ENCODE measurements at places on chromosomes 6 and 20. TPM values are rescaled to one million over a fixed set of nuclear protein-coding genes. Genes with fewer than 3 reads are reported as not detected.

DNA sequence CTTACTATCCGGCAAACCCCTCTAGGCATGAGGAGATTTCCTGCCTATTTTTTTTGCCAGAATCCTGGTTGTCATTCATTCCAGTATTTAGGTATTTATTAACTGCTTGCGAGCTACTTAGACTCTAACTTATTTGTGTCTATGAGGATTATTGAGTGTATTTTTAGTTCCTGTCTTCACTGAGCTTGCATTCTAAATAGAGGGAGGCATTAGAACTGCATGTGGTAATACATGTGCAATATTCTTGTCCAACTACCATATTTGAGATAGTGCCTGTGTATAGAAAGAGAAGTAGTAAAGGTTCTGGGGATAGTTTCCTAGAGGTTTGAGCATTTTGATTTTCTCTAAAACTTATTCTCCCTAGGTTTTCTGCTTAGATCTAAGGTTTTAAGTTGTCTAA is 308.9 kb downstream of the EYA4 start:
- H3K4me3 ChIP-seq: no peak overlapping the region
- no peak for DNase-seq
- no peaks in the 10 kb centered on the region for H3K36me3 ChIP-seq
- H3K4me1 ChIP-seq: peaks cover 48% of the 10 kb centered on the region
- H3K27me3 ChIP-seq: peaks cover 8% of the 10 kb centered on the region
- no peak overlapping the region for H3K27ac ChIP-seq

Gene SOX18
- total RNA-seq: 0.15 TPM

- peaks cover 34% of the 10 kb centered on the region for H3K4me1 ChIP-seq
- peak; percentile 76 for DNase-seq
- peak overlapping the region; percentile 88 for H3K27ac ChIP-seq
- H3K27me3 ChIP-seq: no peaks in the 10 kb centered on the region
- H3K36me3 ChIP-seq: no peaks in the 10 kb centered on the region
Observed at GRCh38 chr6:155523821-155524651, 68.4 kb upstream of the NOX3 start.

DNA sequence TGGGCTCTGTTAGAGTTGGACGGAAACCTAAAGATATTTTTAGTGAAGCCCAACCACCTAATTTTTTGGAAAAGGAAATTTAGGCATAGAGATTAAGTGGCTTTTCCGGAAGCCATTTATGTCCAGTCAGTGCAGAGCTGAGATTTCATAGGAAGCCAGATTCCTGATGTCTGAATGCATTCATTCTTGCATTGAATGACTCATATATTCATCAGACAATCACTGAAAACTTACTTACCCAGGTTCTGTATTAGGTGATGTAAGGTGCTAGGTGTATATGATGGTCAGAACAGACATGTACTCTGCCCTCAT is 4.1 kb downstream of the SH3BGRL2 start:
- no peak for DNase-seq
- peaks cover 5% of the 10 kb centered on the region for H3K4me1 ChIP-seq
- H3K36me3 ChIP-seq: no peaks in the 10 kb centered on the region
- H3K4me3 ChIP-seq: no peak overlapping the region
- peaks cover 13% of the 10 kb centered on the region for H3K27me3 ChIP-seq
- H3K27ac ChIP-seq: no peak overlapping the region

DNA sequence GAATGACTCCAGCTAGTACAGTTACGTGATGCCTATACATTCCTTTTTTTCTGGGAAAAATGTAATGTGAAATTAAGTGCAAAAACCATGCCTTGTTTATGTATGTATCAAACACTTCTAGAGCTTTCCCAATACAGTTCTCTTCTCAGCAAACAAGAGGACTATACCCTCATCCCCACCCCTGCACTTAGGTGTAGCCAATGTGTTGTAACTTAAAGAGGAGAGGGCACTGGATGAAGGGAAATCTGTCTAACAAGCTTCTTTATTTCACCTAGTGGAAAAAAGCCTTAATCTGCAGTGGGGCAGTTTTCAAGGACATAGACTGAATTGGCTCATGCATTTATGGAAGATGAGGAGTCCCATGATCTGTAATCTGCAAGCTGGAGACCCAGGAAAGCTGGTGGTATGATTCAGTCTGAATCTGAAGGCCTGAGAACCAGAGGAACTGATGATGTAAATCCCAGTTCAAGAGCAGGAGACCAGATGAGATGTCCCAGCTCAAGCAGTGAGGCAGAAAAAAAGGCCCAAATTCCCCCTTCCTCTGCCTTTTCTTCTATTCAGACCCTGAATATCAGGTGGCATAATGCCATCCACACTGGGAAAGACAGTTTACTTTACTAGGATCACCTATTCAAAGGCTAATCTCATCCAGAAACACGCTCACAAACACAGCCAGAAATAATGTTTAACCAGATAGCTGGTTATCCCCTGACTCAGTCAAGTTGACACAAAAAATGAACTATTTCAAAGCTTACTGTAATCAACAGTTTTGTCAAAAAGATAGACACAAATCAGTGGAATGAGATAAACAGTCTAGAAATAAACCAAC is 25.8 kb upstream of the SLC17A3 start:
- H3K27me3 ChIP-seq: no peaks in the 10 kb centered on the region
- no peaks in the 10 kb centered on the region for H3K36me3 ChIP-seq
- no peaks in the 10 kb centered on the region for H3K4me1 ChIP-seq

DNA sequence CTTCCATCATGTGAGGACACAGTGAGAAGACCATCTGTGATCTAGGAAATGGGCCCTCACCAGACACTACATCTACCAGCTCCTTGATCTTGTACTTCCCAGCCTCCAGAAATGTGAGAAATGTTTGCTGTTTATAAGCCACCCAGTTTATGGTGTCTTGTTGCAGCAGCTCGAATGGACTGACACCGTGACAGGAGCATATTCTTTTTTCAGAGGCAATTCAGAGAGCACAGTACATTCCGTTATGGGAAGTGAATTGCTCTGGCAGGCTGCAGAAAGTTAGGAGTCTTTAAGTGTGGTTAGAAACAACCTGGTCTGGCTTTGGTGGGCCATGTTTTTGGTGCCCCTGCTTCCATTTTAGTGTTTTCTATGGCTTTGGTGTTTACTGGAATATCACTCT is 75.1 kb downstream of the FIG4 start:
- no peak for DNase-seq
- no peaks in the 10 kb centered on the region for H3K27me3 ChIP-seq
- no peak overlapping the region for H3K4me3 ChIP-seq
- peaks cover 20% of the 10 kb centered on the region for H3K36me3 ChIP-seq
- H3K4me1 ChIP-seq: peaks cover 43% of the 10 kb centered on the region

DNA sequence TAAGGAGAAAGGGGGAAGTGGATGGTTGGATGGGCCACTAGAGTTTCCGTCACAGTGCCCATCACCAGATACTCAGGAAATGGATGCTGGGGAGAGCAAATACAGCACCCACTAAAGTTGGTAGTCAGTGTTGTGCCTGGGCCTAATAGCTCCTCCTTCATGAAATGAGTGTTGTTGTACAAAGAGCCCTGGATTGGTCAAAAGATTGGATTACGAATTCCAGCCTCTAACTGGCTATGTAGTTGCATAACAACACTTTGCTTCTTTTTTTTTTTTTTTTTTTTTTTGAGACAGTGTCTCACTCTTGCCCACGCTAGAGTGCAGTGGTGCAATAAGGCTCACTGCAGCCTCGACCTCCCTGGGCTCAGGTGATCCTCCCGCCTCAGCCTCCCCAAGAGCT is 27.4 kb downstream of the KCNG1 start:
- H3K4me3 ChIP-seq: no peak overlapping the region
- H3K27ac ChIP-seq: no peak overlapping the region
- H3K4me1 ChIP-seq: peaks cover 25% of the 10 kb centered on the region
- peak; percentile 46 for DNase-seq
- H3K27me3 ChIP-seq: peaks cover 8% of the 10 kb centered on the region
- H3K36me3 ChIP-seq: 0 out of 2 replicates have a peak, but pooled peaks cover 4% of the 10 kb centered on the region

Gene ZSCAN23
- 0.48 TPM for total RNA-seq

Gene LIN28B
- total RNA-seq: not detected

DNA sequence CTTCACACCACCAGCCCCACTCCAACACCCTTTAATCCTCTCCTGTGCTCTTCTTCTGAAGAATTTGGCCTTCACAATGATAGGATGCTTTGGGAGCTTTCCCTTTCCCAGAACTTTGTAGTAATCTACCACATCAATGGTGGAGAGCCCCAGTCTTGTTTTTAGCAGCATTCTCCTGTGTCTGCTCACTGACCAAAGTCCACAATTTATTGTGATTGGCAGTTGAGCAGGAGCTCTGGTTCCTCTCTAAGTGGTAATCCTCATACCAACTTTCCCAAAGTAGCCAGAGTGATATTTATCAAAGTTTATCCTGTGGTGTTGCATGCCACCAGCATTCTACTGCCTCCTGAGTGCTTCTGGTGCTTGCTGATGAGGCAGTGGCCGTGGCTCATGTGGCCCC is 29.0 kb upstream of the OPN5 start:
- peaks cover 2% of the 10 kb centered on the region for H3K27me3 ChIP-seq
- H3K4me3 ChIP-seq: no peak overlapping the region
- no peak for DNase-seq
- H3K4me1 ChIP-seq: no peaks in the 10 kb centered on the region

GRCh38 chr6:144724818-144725217 is 439.7 kb downstream of the UTRN start:
- no peaks in the 10 kb centered on the region for H3K27me3 ChIP-seq
- no peak for DNase-seq
- H3K4me3 ChIP-seq: no peak overlapping the region

DNA sequence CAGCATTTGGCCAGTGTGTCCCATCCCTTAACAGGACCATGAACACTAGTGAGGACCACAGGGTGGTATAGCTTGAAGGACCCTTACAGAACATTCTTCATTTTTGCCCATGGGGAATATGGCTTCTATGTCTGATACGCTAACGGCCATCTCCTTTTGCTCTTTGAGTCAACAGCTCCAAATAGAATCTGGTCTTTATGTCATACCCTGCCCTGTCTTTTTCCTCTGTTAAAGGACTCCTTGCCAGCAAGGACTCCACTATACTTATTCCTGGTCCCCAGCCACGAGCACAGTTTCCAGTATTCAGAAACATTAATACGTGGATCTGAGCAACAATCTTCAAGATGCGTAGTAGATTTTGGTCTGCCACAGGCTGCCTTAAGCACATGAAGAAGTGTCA is 22.5 kb downstream of the SERPINB1 start:
- H3K4me3 ChIP-seq: no peak overlapping the region
- H3K36me3 ChIP-seq: peaks cover 15% of the 10 kb centered on the region
- no peaks in the 10 kb centered on the region for H3K27me3 ChIP-seq
- DNase-seq: no peak

GRCh38 chr6:142984386-142984785 is 39.4 kb upstream of the HIVEP2 start:
- H3K4me3 ChIP-seq: no peak overlapping the region
- no peaks in the 10 kb centered on the region for H3K4me1 ChIP-seq
- peaks cover 7% of the 10 kb centered on the region for H3K27me3 ChIP-seq
- DNase-seq: no peak

GRCh38 chr20:25565578-25566157 is 19.7 kb downstream of the NINL start:
- H3K4me3 ChIP-seq: no peak overlapping the region
- peaks cover 8% of the 10 kb centered on the region for H3K36me3 ChIP-seq
- H3K4me1 ChIP-seq: no peaks in the 10 kb centered on the region
- no peaks in the 10 kb centered on the region for H3K27me3 ChIP-seq

DNA sequence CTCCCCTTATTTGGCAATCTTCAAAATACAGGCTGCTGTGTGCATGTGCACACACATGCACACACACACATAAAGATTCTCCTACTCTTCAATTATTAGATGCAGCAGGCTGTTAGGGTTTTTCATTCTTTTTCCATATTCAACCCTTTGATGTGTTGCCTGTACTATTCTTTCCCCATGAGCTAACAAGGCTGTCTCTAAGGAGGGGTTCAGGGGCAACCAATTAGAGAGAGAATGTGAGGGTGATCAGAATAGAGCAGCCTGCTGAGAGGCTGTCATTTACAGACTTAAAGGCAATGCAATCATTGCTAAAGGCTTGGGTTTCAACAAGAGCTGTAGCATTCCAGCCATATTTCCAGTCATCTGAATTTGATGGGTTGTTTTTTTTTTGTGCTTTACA is 467.4 kb upstream of the ID4 start:
- H3K4me1 ChIP-seq: no peaks in the 10 kb centered on the region
- H3K27me3 ChIP-seq: no peaks in the 10 kb centered on the region
- H3K4me3 ChIP-seq: no peak overlapping the region
- H3K36me3 ChIP-seq: no peaks in the 10 kb centered on the region
- no peak for DNase-seq

Gene SPATA25
- total RNA-seq: 0.48 TPM

- H3K36me3 ChIP-seq: no peaks in the 10 kb centered on the region
- H3K4me1 ChIP-seq: peaks cover 34% of the 10 kb centered on the region
- H3K27me3 ChIP-seq: peaks cover 1% of the 10 kb centered on the region
- H3K27ac ChIP-seq: no peak overlapping the region
Observed at GRCh38 chr6:38413102-38413800, 226.5 kb downstream of the BTBD9 start.

GRCh38 chr6:65790666-65791065 is 83.6 kb upstream of the EYS start:
- H3K4me1 ChIP-seq: no peaks in the 10 kb centered on the region
- H3K27me3 ChIP-seq: no peaks in the 10 kb centered on the region
- H3K4me3 ChIP-seq: no peak overlapping the region
- H3K36me3 ChIP-seq: no peaks in the 10 kb centered on the region
- no peak for DNase-seq

DNA sequence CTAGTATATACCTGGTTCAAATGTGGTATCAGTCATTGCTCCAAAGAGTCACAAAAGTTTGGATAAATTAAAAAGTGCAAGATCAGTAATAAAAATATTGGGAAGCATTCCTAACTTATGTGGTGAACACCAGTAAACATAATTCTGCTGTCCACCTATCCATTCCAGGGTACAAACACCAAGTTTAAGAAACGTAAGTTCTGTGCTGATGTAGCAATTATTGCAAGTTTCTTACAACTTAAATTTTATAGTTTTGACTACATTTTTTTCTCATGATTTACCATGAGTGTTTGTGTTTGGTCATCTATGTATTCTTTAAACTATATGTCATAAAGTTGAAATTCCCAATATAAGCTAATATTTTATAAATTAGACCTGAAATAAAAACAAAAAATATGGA is 255.0 kb upstream of the THEMIS start:
- H3K4me1 ChIP-seq: peaks cover 14% of the 10 kb centered on the region
- DNase-seq: no peak
- no peak overlapping the region for H3K4me3 ChIP-seq

Gene POPDC3
- 15.2 TPM for total RNA-seq

- H3K27me3 ChIP-seq: peaks cover 2% of the 10 kb centered on the region
- H3K4me3 ChIP-seq: no peak overlapping the region
- DNase-seq: no peak
- peak overlapping the region; percentile 37 for H3K27ac ChIP-seq
Observed at GRCh38 chr6:7537565-7538174, 3.8 kb upstream of the DSP start.

Gene HLA-DRA
- total RNA-seq: not detected

DNA sequence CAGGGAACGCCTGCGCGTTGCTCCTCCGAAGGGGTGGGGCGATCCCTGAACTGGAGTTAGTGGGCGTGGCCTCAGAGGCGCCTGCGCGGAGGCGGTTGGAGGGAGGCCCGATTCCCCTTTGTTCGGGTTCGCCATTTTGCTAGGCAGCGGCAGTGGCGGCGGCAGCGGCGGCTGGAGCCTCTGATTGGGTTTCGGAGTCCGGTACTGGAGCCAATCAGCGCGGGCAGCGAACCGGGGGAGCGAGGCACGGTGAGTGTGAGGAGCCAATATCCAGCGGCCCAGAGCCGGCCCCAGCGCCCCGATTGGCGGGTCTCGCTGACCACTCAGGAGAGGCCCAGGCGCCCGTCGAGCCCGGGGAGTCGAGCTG is at the start of gene NFYA:
NFYA (plus strand) TSS at position 139 of the 367 bp plus-strand sequence. CDS start 6,116 bp downstream, outside the sequence.
- DNase-seq: no peak
- H3K27me3 ChIP-seq: peaks cover 1% of the 10 kb centered on the region
- peak within 1 kb of the TSS; percentile 97 for H3K27ac ChIP-seq
- H3K4me3 ChIP-seq: peak within 1 kb of the TSS; percentile 94
- peaks cover 53% of the 10 kb centered on the region for H3K4me1 ChIP-seq
- peaks cover 5% of the 10 kb centered on the region for H3K36me3 ChIP-seq

Measured in HFFc6 (cell line).